ENCODE measurements at places on chromosomes 6 and 20.

GRCh38 chr6:14194483-14194882 is 76.9 kb downstream of the CD83 start:
- DNase-seq, result no peak

DNA sequence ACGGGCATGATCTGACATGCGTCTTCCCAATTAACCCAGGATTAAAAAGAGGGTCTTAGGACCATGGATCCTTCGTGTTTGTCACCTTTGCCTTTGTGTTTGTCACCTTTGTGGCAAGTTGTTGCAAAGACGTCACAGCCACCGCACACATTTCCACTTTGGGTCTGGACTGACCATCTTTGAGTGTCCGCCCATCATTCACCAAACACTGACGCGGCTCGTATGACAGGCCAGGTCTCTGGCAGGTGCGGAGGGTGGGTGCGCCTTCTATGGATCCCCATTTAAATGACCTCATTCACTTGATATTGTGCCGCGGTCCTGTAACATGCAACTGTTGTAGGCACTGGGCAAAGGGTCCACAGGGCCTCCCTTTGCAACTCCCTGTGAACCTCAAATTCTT is 404.1 kb downstream of the TAF4 start:
- DNase-seq, result no peak

DNA sequence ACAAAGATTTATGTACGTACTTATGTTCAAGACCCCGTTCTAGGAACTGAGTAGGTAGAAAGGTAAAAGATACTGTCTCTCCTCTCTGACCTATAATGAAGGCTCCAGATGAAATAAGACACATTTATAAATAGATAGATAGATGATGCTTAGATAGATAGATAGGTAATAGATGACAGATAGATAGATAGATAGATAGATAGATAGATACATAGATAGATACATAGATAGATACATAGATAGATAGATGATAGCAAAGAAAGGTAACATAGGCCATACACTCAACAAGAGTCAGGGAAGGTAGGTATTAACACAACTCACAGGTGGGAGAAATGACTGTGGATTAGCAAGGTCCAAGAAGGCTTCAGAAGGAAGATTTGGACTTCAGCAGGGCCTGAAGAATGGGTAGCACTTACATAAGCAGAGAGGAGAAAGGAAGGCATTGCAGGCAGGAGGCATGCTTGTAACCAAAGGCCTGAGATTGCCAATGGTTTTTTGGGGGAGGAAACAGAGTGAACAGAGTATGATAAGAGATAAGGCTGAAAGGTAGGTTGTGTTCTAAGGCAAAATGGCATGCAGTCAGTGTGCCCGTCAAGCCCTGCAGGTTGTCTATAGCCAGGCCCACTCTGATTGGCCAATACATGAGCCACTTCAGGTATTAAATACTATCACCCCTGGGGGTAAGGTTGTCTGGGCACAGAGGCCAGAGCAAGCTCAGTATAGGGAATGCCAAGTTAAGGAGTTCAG is 7.7 kb upstream of the MYB start:
- DNase-seq, result no peak

DNA sequence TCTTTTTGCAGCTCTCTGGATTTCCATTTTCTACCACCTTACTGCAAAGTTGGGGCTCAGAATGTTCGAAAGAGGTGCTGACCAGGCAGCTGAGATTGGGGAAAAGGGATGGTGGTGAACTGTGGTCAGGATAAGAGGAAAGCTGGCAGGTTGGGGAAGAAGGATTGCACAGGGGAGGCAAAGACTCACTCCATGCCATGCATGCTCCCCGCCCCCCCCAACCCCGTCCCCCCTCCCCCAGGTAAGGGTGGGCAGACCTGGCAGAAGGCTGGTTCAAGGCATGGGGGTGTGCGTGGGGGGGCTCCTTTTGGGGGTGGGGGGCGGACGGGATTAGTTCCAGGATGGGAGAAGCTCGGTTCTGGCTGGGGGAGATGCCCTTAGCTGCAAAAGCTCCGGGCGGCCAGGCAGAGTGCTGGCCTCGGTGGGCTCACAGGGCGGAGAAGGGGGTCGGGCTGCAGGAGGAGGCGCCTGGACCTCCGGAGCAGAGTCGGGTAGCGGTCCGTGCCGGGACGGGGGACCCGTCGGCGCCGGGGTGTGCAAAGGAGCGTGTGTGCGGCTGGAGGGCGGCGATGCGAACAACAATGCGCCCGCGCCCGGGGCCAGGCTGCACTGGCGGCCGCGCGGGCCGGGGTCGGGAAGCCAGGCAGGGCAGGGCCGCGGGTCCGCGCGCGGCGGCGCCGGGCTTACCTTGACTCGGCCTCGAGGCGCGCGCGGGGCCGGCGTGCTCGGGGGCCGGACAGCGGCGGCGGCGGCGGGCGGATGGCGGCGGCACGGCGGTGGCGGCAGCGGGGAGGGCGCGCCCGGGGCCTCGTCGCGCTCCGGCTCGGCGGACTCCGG is 880 bp downstream of the ADNP start:
- no peak for DNase-seq

DNA sequence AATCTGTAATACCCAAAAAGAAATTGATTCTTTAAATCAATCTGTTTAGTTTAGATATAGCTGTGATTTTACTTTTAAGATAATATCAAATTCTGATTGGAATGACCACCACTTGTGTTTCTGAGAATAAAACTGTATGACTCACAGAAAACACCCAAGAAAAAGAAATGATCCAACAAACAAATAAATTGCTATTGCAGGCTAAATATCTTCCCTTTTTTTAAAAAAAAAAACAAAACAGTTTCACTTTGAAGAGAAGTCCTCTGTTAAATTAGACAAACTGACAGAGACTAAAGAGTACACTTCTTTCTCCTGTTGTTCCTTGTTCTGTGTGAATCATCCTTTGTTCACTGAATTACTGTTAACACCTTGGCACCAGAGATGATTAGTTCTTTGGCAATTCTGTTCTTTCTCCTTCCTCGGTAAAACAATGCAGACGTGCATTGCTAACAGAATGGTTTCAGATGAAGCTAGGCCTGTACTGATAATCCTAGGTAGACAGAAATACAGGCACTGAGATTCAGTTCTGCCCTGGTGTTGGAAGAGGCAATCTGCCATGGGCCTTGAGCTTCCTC is 895.2 kb upstream of the CITED2 start:
- DNase-seq, result peak; percentile 30

- no peak for DNase-seq
Observed at GRCh38 chr6:151209071-151209831, 30.5 kb upstream of the AKAP12 start.

DNA sequence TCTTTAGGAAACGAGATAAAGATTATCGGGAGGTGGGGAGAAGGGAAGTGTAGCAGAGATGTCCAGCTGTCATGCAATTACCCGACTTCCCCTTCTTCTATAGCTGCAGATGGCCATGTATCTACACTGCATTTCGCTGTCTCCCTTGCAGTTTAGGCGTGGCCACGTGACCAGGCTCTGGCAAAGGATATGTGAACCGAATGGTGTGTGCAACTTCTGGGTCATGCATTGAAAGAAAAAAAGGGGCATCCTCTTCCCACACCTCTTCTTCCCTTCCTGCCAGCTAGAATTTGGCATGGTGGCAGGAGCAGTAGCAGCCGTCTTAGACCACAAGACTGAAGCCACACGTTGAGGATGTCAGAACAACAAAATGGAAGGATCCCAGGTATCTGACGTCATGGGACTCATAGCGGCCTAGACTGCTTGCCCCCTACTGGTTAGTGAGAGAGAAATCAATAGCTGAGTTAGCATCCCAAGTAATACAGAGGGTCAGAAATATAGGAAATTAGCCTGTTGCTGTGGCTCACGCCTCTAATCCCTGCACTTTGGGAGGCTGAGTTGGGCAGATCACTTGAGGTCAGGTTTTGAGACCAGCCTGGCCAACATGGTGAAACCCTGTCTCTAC is 32.8 kb downstream of the TCF15 start:
- no peak for DNase-seq

GRCh38 chr20:37886851-37887297 is 16.1 kb upstream of the VSTM2L start:
- DNase-seq, result no peak

GRCh38 chr20:63206878-63207277 is 9.1 kb downstream of the YTHDF1 start:
- DNase-seq, result no peak

DNA sequence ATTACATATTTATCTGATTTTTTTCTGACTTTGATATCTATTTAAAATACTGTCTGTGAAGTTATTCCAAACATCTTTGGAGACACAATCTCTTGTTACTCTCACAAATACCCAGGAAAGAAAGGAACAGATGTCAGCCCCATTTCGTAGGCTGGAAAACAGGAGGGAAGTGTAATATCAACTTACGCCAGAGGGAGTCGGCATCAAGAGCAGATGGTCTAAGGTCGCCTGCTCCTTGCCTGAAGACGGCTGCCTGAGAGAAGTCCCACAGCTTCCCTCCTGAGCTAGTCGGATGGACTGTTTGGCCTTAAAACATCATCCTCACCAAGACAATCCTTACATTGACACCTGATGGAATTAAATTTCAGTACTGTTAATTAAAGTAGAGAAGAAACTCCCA is 13.4 kb downstream of the CST7 start:
- DNase-seq, result no peak
